Mesothelial cell of epicardium (in vitro differentiated cells): ENCODE measurements at places on chromosomes 16 and 17. TPM values are rescaled to one million over a fixed set of nuclear protein-coding genes. Genes with fewer than 3 reads are reported as not detected.
A peak's percentile ranks its signal among the peaks of the same experiment; 100 is the strongest.

KRT39 gene
- not detected in 3 replicates for total RNA-seq

METRNL gene
- total RNA-seq = 105 to 106 TPM (median 106 TPM) in 3 replicates

KRT16 gene
- 0.40 to 0.79 TPM (median 0.40 TPM) in 3 replicates for total RNA-seq

NPIPA8 gene
- 0.38 to 0.93 TPM (median 0.60 TPM) in 3 replicates for total RNA-seq

STX1B gene
- total RNA-seq = 4.9 to 5.9 TPM (median 5.2 TPM) in 3 replicates

KRT27 gene
- total RNA-seq = not detected in 3 replicates

CCL4L2 gene
- total RNA-seq = not detected in 3 replicates

ST6GALNAC2 gene
- 1.3 to 1.9 TPM (median 1.5 TPM) in 3 replicates for total RNA-seq

AANAT gene
- 0.22 to 0.40 TPM in 2 of 3 replicates, not detected in the other for total RNA-seq

CACNG4 gene
- 9.5 to 10.4 TPM (median 10.1 TPM) in 3 replicates for total RNA-seq

DPEP1 gene
- 0.36 to 0.47 TPM (median 0.38 TPM) in 3 replicates for total RNA-seq

DNA sequence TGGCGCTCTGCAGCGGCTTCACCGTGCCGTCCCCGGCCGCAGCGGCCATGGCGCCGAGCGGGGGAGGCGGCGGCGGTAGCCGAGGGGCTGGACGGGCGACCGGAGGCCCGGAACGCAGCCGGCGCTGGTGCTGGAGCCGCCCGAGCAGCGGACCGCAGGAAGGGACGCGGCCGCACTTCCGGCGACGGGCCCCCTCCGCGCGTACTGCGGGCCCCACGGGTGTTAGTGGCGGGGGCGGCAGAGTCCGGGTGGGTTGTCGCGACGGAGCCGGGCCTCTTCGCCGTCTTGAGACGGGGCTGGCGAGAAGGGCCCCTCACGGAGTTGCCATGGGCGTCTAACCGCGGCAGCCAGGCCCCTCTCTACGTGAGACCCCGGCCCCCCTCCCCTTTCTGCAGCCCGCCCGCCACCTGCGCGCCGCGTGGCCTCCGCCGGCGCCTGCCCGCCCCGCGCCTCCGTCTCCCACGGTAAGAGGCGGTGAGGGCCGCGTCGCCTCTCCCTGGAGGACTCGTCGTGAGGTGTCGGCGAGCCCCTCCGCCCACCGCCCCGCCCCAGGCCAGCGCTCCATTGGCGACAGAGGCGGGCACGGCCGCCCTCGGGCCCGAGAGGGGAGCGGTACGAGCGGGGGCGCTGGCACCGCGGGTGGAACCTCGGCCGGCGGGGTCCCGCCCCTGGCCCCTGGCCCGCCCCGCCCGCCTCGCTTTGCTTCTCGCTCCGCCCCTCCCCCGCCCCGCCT lies at the start of the genes VPS9D1 and ZNF276:
Gene VPS9D1, minus strand, starts transcription at position 86 of the 733 bp plus-strand sequence. Its CDS starts 37 bp downstream, at position 49.
Gene ZNF276, plus strand, starts transcription at position 725 of the 733 bp plus-strand sequence. CDS start 104 bp downstream, outside the sequence.
- peak; percentile 80 for DNase-seq

DNA sequence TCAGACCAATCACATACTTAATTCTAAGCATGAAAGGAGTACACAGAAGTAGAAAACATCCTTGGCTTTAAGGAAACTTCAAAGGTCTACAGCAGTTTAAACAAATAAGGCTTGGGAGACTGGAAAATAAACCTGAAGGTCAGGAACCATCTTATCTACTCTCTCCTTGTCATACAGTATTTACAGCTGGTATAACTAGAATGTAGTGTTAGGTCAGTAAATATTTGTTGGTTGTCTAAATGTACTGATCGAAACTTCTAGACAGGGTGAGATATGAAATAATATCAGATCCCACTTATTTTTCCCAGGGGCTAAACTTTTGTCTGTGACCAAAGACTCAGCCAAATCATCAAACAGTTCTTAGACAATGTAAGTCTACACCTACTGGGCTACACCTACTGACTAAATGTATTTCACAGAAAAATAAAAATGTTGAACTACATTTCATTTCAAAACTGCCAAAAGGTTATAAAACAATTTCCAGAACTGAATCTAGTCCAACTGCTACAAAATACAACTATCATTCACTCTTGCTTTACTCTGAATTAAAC lies 27.1 kb upstream of the TMEM97 start:
- no peak for DNase-seq

DNA sequence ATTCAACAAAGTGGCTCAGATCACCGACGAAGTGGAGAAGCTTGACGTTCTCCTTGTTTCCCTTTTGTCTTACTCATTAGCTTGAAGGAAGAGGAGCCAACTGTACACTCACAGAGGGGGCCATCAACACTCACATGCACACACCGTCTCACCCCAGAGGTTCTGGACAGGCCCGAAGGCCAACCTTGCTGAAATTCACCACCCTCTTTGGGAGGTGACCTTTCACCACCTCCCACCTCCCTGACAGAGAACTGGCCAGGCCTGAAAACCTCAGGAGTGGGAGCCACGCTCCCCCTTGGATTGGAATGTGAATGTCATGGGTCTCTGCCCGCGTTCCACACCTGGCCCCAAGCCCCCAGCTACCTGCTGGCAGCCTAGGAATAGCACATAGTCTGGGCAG lies 2.0 kb downstream of the DCXR start:
- DNase-seq = no peak

- DNase-seq = no peak
Measured at GRCh38 chr16:8751481-8752311, 45.7 kb downstream of the TMEM186 start.

DNA sequence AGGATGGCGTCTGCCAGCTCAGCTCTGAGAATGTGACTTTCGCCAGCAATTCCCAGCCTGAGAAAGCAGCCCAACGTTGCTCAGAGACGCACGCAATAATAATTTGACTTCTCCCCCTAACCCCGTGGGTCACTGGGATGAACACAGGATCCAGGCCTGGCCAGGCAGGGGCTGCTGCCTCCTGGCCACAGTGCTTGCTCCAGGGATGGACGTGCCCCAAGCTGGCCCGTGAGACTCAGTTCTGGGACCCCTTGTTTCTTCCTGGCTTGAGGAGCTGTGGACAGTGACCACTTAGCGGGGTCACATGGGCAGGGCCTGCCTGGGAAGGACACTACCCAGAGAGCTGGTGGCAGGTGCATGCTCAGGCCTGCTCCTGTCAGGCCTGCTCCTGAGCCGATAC lies 13.5 kb upstream of the DPEP1 start:
- no peak for DNase-seq

- DNase-seq = no peak
Measured at GRCh38 chr17:28334666-28335200, 539 bp downstream of the IFT20 start.

DNA sequence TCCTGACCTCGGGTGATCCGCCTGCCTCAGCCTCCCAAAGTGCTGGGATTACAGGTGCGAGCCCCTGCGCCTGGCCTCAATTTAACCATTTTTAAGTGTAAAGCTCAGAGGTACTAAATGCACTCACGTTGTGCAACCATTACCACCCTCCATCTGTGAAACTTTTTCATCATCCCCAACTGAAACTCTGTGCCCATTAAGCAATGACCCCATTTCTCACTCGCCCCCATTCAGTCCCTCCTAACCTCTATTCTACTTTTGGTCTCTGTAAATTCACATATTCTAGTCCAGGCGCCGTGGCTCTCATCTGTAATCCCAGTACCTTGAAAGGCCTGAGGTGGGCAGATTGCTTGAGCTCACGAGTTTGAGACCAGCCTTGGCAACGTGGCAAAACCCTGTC lies 8.3 kb upstream of the SPNS3 start:
- no peak for DNase-seq

DNA sequence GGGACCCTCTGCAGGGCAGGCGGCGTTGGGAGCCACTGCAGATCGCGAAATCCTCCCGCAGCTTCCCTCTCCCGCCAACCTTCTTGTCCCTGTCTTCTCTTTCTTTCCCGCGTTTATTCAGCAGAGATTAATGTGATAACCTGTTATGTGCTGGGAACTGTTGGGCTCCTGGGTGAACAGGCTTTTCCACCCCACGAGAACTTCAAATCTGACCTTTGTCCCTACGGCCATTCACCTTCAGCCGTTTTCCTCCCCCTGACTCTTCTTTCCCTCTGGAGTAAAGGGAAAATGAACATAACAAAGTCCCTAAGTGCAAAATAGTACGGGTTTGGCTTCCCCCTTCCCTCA lies 15.2 kb upstream of the KPNA2 start:
- DNase-seq = no peak

GRCh38 chr16:2194166-2194834 lies 2.1 kb downstream of the CASKIN1 start:
- no peak for DNase-seq

- no peak for DNase-seq
Measured at GRCh38 chr16:67006930-67007658, 18.7 kb downstream of the CES4A start.

DNA sequence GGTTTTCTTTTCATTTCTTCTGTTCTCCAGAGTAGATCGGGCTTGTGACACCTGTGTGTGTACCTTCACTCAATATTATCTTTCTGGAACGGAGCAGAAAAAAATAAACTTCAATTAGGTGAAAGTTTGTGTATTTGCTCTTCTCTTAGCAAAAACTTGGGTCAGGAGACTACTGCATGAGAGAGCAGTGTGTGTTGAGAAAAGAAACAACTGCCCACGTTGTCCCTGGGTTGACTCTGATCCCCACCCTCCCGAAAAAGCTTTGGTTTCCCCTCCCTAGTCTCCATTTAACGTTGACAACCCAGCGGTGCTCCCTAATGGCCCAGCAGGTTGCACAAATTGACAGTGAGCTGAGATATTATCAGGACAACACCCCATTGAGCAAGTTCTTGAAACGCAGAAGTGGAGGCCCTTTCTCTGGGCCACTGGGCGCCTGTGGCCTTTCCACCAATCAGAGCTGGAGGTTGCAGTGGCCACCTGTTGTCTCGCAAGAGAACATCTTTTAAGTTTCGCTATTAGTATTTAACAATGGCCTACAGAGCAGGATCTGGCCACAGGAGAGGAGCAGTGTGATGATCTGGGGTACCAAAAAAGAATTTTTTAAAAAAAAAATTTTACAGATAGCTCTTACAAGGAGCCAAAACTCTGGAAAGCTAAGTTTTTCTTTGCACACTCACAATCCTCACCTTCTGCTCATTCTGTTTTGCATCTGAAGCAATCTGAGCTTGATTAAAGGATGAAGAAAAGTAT lies 1.5 kb upstream of the TOX3 start:
- no peak for DNase-seq

DNA sequence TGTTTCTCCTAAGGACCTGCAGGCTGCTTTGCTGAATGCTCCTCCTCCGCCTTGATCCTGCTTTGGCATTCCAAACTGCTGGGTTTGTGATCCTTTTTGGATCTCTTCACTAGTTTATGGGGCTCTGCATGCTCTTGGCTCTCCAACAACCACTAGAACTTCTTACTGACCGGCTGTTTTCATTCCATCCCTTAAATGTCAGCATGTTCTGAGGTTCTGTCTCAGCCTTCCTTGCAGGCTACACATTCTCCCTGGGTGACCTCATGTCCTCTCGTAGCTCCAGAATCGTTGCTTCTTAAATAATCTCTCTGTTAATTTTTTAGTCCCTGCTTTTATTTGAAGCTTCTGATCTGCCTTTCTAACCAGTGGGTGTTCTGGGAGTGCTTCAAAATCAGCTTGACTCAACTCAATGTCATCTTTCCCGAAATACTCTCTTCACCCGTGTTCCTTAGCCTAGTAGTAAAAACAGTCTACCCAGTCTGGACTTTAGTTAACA lies 119.0 kb upstream of the HS3ST2 start:
- no peak for DNase-seq
